Aorta (tissue), 5 donors: ENCODE measurements at places on chromosomes 16 and 17. TPM values are rescaled to one million over a fixed set of nuclear protein-coding genes. Genes with fewer than 3 reads are reported as not detected.

GRCh38 chr17:55830699-55831471 lies 80.0 kb downstream of the PCTP start:
- H3K27me3 ChIP-seq: no peaks in the 10 kb centered on the region
- DNase-seq: no peak
- H3K4me3 ChIP-seq: no peak overlapping the region
- H3K36me3 ChIP-seq: no peaks in the 10 kb centered on the region
- H3K4me1 ChIP-seq: no peaks in the 10 kb centered on the region

The CD7 gene
- polyA plus RNA-seq: 0.75 TPM

DNA sequence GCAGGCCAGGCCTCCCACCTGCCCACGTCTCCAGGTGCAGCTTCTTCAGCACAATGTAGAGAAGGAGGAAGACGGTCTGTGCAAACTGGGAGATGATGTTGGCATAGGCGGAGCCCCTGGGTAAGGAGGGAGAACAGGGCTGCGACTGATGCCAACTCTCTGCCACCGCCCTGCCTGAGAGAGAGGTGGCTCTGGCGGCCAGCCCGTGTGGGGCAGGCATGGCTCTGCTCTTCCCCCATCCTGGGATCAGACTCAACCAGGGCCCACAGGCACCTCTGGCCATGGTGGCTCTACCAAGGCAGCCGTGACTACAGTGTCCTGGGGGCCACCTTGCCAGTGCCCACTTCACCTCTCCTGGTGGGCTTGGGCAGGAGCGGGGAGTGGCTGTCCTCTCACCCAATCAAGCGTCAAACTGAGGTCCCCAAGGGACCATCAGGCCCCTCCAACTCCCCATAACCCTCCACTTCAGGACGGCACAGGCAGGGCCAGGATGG lies 8.6 kb downstream of the SLC47A2 start:
- H3K27ac ChIP-seq: no peak overlapping the region
- no peak for DNase-seq
- no peak overlapping the region for H3K4me3 ChIP-seq
- no peaks in the 10 kb centered on the region for H3K4me1 ChIP-seq
- H3K36me3 ChIP-seq: no peaks in the 10 kb centered on the region

The NEUROD2 gene
- polyA plus RNA-seq: not detected

The GPT2 gene
- polyA plus RNA-seq: 1.3 TPM

The KIF2B gene
- polyA plus RNA-seq: not detected

The FOXL1 gene
- polyA plus RNA-seq: 11.9 TPM

- H3K27me3 ChIP-seq: no peaks in the 10 kb centered on the region
- DNase-seq: peak; percentile 45
- H3K4me1 ChIP-seq: no peaks in the 10 kb centered on the region
- no peak overlapping the region for H3K4me3 ChIP-seq
Observed at GRCh38 chr16:67723911-67724305, 4.8 kb upstream of the GFOD2 start.

DNA sequence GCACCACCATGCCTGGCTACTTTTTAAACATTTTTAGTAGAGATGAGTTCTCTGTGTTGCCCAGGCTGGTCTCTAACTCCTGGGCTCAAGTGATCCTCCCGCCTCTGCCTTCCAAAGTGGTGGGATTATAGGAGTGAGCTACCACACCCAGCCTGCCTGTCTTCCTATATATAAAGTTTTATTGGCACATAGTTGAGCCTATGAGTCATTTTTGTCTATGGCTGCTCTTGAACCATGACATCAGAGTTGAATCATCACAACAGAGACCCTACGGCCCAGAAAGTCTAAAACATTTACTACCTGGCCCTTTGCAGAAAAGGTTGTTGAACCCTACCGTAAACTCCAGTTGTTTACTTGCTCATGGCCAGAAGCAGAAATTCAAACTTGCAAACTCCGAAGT lies 7.9 kb downstream of the SEPTIN12 start:
- H3K27ac ChIP-seq: no peak overlapping the region
- no peaks in the 10 kb centered on the region for H3K36me3 ChIP-seq
- no peaks in the 10 kb centered on the region for H3K4me1 ChIP-seq

DNA sequence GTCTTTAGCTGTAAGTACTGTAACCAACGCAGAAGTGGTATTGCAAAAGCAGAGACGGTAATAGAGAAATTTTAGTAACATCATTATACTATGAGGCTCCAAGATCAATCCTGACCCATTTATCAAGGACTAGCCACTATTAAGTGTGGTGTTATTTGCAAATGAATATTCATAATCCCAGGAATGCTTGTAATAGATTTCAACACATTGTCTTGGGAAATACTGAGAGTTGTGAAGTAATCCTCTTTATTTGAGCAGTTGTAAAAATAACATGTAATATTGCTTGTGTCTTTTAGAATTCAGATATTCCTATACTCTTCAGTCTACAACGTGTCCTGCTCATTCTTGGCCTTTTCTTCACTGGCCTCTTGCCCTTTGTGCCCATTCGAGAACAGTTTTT lies 46.4 kb downstream of the GDPD1 start:
- no peaks in the 10 kb centered on the region for H3K27me3 ChIP-seq
- no peak overlapping the region for H3K4me3 ChIP-seq
- H3K36me3 ChIP-seq: no peaks in the 10 kb centered on the region
- DNase-seq: no peak
- H3K4me1 ChIP-seq: no peaks in the 10 kb centered on the region

The SMTNL2 gene
- not detected for polyA plus RNA-seq

DNA sequence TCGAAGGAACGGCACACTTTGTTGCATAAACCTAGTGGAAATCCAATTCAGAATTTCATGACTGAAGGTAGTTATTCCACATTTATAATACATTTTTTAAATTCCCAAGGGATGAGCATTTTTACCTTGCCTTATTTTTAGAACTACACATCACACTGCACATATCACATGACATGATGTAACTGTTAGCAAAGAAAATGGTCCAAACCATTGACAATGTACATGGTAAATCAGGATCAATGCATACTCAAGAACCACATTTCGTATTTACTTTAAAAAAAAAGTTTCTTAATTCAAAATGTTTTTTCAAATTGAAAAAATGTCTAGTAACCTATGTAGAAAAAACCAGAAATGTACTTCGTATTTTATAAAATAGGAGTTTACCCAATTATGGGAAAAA lies 2.5 kb downstream of the KANSL1 start:
- H3K4me3 ChIP-seq: peak overlapping the region; percentile 43
- no peaks in the 10 kb centered on the region for H3K4me1 ChIP-seq

- no peak for DNase-seq
- no peak overlapping the region for H3K27ac ChIP-seq
- H3K36me3 ChIP-seq: no peaks in the 10 kb centered on the region
- H3K4me1 ChIP-seq: no peaks in the 10 kb centered on the region
Observed at GRCh38 chr16:79970551-79971236, 370.2 kb upstream of the MAF start.

GRCh38 chr16:25073854-25074253 lies 37.7 kb upstream of the LCMT1 start:
- no peak overlapping the region for H3K4me3 ChIP-seq
- no peaks in the 10 kb centered on the region for H3K36me3 ChIP-seq
- DNase-seq: no peak
- no peak overlapping the region for H3K27ac ChIP-seq
- H3K27me3 ChIP-seq: no peaks in the 10 kb centered on the region

DNA sequence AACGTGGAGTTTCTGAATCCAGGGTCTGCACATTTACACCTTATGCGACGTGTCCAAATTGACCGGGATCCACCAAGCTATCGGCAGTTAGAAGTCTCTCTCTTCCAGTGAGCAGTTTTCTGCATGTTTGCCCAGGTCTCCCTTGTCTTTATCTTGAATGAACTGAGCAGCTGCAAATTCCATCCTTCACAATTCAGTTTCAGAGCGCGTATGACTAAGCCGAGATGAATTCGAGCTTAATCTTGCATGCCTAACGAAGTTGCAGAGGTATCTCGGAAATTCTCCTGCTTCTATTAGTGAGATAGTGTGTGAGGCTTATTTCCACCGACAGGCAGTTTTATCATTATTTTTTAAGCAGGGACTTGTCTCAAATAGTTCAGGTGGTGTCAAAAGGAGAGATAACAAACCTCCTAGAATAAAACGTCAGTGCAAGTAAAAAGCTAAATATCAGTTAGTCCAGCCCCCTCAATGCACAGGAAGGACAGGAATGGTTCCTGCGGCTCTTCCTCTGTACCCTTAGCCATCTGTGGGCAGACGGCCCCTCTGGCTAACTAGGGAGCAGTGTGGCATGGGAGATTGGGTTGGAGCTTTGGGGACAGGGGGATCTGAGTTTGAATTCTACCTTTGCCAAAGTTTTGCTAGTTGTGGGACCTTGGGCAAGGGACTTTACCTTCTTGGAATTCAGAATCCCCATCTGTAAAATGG lies 93.0 kb upstream of the GPR139 start:
- no peaks in the 10 kb centered on the region for H3K36me3 ChIP-seq
- DNase-seq: no peak
- H3K27ac ChIP-seq: no peak overlapping the region
- no peaks in the 10 kb centered on the region for H3K4me1 ChIP-seq

The TMC8 gene
- 8.0 TPM for polyA plus RNA-seq

GRCh38 chr17:36498560-36499300 lies 12.2 kb downstream of the ZNHIT3 start:
- H3K36me3 ChIP-seq: peaks cover 4% of the 10 kb centered on the region
- H3K4me1 ChIP-seq: no peaks in the 10 kb centered on the region
- H3K27me3 ChIP-seq: no peaks in the 10 kb centered on the region
- no peak overlapping the region for H3K27ac ChIP-seq
- no peak for DNase-seq
- H3K4me3 ChIP-seq: no peak overlapping the region

The MSLN gene
- 2.1 TPM for polyA plus RNA-seq
